CD4-positive, alpha-beta T cell (primary cell): ENCODE measurements at places on chromosomes 4 and X.

DNA sequence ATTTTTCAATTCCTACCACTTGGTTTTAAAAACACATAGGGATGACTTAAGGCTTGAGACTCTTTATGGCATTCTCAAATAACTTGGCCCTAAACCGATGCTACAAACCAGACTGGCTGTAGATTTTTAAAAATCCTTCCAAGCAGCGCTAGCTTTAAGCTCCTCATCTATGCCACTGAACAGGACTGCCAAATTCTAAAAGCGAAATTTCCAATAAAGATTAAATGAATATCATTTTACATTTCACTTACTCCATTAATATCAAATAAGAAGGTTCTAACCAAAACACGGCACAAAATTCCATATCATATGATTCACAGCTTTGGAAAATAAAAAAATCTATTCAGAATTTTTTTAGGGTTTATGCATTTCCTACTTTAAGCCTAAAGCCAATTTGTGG is 134.2 kb downstream of the FANCB start:
- DNase-seq = no peak
- peaks cover 2% of the 10 kb centered on the region for H3K27me3 ChIP-seq
- no peak overlapping the region for H3K4me3 ChIP-seq
- no peak overlapping the region for H3K27ac ChIP-seq
- H3K36me3 ChIP-seq = no peaks in the 10 kb centered on the region
- no peaks in the 10 kb centered on the region for H3K4me1 ChIP-seq

DNA sequence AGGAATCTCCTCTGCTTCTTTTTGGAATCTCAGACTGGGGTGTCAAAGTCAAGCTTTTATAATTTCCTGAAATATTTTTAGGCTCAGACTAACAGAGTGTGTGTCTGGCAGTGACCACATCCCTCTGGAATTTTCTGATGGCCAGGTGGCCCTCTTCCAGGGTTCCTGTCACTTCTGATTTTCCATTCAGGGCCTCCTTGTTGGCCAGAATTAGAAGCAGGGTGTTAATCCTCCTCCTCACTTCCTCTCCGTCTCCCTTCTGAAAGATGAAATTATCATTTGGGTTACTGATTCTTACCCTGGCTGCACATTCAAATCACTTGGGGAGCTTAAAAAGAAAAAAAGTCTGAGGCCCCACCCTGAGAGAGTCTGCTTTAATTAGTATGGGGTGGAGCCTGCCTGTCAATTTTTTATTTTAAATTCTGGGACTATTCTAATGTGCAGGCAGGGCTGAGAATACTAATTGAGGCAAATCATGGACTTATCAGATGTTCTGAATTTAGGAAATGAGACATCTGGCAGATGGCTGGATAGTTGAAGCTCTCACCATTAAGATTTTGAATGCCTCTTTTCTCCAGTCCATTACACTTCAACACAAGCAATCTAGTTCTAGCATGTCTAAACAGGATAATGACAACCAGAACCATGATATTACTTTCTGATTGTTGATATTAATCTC is 43.2 kb downstream of the HAND2 start:
- no peak for DNase-seq
- H3K27ac ChIP-seq = no peak overlapping the region
- no peak overlapping the region for H3K4me3 ChIP-seq
- no peaks in the 10 kb centered on the region for H3K4me1 ChIP-seq

GRCh38 chr4:133618963-133619362 is 469.9 kb downstream of the PCDH10 start:
- H3K27ac ChIP-seq = no peak overlapping the region
- H3K27me3 ChIP-seq = no peaks in the 10 kb centered on the region
- no peaks in the 10 kb centered on the region for H3K36me3 ChIP-seq
- no peak for DNase-seq
- H3K4me1 ChIP-seq = no peaks in the 10 kb centered on the region

GRCh38 chr4:11393551-11393950 is 35.1 kb downstream of the HS3ST1 start:
- no peak overlapping the region for H3K27ac ChIP-seq
- H3K36me3 ChIP-seq = no peaks in the 10 kb centered on the region
- no peak overlapping the region for H3K4me3 ChIP-seq

GRCh38 chrX:30301208-30301607 is 8.0 kb downstream of the NR0B1 start:
- H3K4me3 ChIP-seq = no peak overlapping the region
- DNase-seq = no peak
- H3K4me1 ChIP-seq = no peaks in the 10 kb centered on the region

GRCh38 chr4:165766976-165767375 is 106.1 kb upstream of the TLL1 start:
- no peaks in the 10 kb centered on the region for H3K27me3 ChIP-seq
- no peak overlapping the region for H3K27ac ChIP-seq
- no peaks in the 10 kb centered on the region for H3K36me3 ChIP-seq
- no peaks in the 10 kb centered on the region for H3K4me1 ChIP-seq

- no peaks in the 10 kb centered on the region for H3K4me1 ChIP-seq
- H3K27ac ChIP-seq = no peak overlapping the region
- H3K27me3 ChIP-seq = no peaks in the 10 kb centered on the region
- no peak overlapping the region for H3K4me3 ChIP-seq
Measured at GRCh38 chrX:81378560-81378959, 176.7 kb downstream of the SH3BGRL start.

DNA sequence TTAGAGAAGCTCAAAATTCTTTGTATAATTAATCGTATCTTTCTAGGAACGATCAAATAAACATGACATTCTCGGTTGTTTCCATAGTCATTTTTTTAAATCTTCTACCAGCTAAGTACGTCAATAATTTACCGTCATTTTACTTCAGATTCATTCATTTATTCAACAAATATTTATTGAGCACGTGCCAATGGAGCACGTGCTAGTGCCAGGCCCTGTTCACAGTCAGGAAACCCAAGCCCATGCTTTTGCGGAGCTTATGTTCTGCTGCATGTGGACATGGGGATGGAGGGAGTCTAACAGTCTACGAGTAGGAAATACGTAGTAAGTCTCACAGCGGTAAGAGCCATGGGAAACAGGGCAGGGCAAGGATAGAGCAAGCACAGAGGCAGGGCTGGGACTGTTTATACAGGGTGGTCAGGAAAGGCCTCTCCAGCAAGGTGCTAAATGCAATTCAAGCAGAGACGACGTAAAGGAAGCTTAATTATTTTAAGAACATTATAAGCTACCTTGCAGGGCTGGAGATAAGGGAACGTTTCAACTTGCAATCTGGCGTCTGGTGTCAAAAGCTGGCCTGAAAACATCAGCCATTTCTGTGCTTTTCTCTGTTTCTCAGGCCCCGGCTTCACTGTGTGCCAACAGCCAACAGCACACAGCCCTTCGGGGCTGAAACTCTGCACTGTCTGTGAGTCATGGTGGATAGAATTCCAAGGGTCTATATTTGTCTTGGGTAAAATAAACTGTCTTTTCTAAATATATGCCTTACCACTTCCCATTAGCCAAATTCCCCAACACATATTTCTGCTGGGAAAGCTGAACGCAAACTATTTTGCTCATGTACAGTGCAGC is 517.1 kb upstream of the ZFP42 start:
- H3K4me3 ChIP-seq = no peak overlapping the region
- no peak overlapping the region for H3K27ac ChIP-seq
- no peak for DNase-seq
- H3K4me1 ChIP-seq = no peaks in the 10 kb centered on the region
- no peaks in the 10 kb centered on the region for H3K27me3 ChIP-seq
- no peaks in the 10 kb centered on the region for H3K36me3 ChIP-seq

- no peaks in the 10 kb centered on the region for H3K36me3 ChIP-seq
- DNase-seq = no peak
- H3K4me3 ChIP-seq = no peak overlapping the region
- H3K27me3 ChIP-seq = no peaks in the 10 kb centered on the region
- no peaks in the 10 kb centered on the region for H3K4me1 ChIP-seq
- no peak overlapping the region for H3K27ac ChIP-seq
Measured at GRCh38 chr4:141849778-141850177, 213.4 kb downstream of the IL15 start.

DNA sequence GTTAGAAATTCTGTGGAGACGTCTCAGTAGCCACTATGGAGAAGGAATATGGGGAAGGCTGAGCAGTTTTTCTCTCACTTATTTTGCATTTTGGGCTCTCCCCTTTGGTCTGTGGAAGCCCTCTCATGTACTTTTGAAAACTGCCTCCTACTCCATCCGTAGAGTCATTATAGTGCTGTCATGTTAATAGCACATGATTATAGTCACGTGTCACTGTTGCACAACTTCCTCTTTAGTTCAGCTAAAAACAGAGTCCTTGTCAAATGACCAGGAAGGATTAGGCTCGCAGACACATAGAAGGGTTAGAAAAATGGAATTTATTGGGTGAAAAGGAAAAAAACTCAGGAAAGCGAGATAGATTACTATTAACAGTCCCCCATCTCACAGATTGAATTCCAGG is 258.2 kb upstream of the CXorf51A start:
- H3K27ac ChIP-seq = no peak overlapping the region
- DNase-seq = no peak
- no peaks in the 10 kb centered on the region for H3K4me1 ChIP-seq
- no peaks in the 10 kb centered on the region for H3K27me3 ChIP-seq

- H3K4me1 ChIP-seq = peaks cover 43% of the 10 kb centered on the region
- no peaks in the 10 kb centered on the region for H3K27me3 ChIP-seq
- no peaks in the 10 kb centered on the region for H3K36me3 ChIP-seq
- H3K4me3 ChIP-seq = no peak overlapping the region
Measured at GRCh38 chr4:6898763-6899162, 10.9 kb upstream of the TBC1D14 start.

- H3K27ac ChIP-seq = no peak overlapping the region
- H3K4me3 ChIP-seq = no peak overlapping the region
- DNase-seq = no peak
Measured at GRCh38 chrX:53558646-53559045, 124.5 kb upstream of the HSD17B10 start.

GRCh38 chr4:17066972-17067371 is 168.5 kb upstream of the LDB2 start:
- no peak for DNase-seq
- no peaks in the 10 kb centered on the region for H3K36me3 ChIP-seq
- H3K4me3 ChIP-seq = no peak overlapping the region
- no peaks in the 10 kb centered on the region for H3K4me1 ChIP-seq

- H3K27me3 ChIP-seq = no peaks in the 10 kb centered on the region
- no peaks in the 10 kb centered on the region for H3K36me3 ChIP-seq
- no peaks in the 10 kb centered on the region for H3K4me1 ChIP-seq
- no peak for DNase-seq
- H3K4me3 ChIP-seq = no peak overlapping the region
Measured at GRCh38 chrX:5646818-5647217, 581.8 kb downstream of the NLGN4X start.

GRCh38 chr4:38672074-38672396 is 8.0 kb downstream of the KLF3 start:
- H3K36me3 ChIP-seq = peaks cover 10% of the 10 kb centered on the region
- DNase-seq = no peak
- H3K27ac ChIP-seq = peak overlapping the region; percentile 41
- peaks cover 76% of the 10 kb centered on the region for H3K4me1 ChIP-seq
- no peak overlapping the region for H3K4me3 ChIP-seq
- no peaks in the 10 kb centered on the region for H3K27me3 ChIP-seq

- no peak overlapping the region for H3K4me3 ChIP-seq
- H3K27me3 ChIP-seq = no peaks in the 10 kb centered on the region
- no peaks in the 10 kb centered on the region for H3K4me1 ChIP-seq
- no peak overlapping the region for H3K27ac ChIP-seq
Measured at GRCh38 chrX:123277821-123278220, 93.7 kb downstream of the GRIA3 start.

GRCh38 chr4:186266729-186267456 is 904 bp downstream of the F11 start:
- DNase-seq = no peak
- H3K27me3 ChIP-seq = peaks cover 7% of the 10 kb centered on the region
- H3K27ac ChIP-seq = no peak overlapping the region
- H3K36me3 ChIP-seq = no peaks in the 10 kb centered on the region
- no peak overlapping the region for H3K4me3 ChIP-seq

DNA sequence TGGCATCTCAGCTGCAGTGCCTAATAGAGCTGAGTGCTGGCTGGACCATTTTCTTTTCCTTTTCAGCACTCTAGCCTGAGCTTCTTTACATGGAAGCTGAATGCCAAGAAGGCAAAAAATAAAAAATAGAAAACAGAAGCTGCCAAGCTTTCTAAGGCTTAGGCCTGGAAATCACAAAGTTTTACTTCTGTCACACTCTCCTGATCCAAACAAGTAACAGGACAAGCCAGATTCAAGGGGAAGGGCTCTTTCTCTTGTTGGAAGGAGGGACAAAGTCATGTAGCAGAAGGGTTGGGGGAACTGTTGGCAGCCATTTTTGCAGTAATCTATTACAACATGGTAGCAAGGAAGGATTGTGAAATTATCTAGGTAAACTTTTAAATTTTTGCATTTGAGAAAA is 131.8 kb downstream of the MSL3 start:
- H3K36me3 ChIP-seq = no peaks in the 10 kb centered on the region
- no peak for DNase-seq
- no peaks in the 10 kb centered on the region for H3K4me1 ChIP-seq
- no peak overlapping the region for H3K4me3 ChIP-seq

GRCh38 chr4:3784454-3785291 is 18.5 kb downstream of the ADRA2C start:
- H3K36me3 ChIP-seq = no peaks in the 10 kb centered on the region
- no peak overlapping the region for H3K4me3 ChIP-seq
- no peaks in the 10 kb centered on the region for H3K4me1 ChIP-seq
- H3K27me3 ChIP-seq = no peaks in the 10 kb centered on the region

- H3K36me3 ChIP-seq = no peaks in the 10 kb centered on the region
- no peaks in the 10 kb centered on the region for H3K27me3 ChIP-seq
- no peaks in the 10 kb centered on the region for H3K4me1 ChIP-seq
- DNase-seq = no peak
Measured at GRCh38 chr4:177519481-177520260, 77.4 kb upstream of the AGA start.

DNA sequence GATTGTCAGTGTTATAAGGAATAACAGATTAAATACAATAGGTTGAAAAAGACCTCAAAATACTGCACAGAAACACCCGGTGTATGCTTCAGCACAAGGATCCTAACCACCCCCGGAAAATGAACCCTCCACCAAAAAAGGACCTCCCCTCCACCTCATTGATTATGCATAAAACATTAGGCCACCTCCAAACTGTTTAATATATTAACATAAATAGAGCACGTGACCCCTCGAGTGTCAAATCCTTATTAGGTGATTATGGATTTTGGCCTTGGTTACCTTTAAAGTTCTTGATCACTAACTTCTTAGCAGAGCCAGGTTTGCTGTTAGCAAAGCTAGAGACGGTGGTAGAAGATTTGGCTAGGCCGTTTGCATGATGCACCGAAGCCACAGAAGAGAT is 958 bp downstream of the CUL4B start:
- peaks cover 13% of the 10 kb centered on the region for H3K4me1 ChIP-seq
- H3K27me3 ChIP-seq = no peaks in the 10 kb centered on the region
- no peak for DNase-seq
- H3K36me3 ChIP-seq = peaks cover 13% of the 10 kb centered on the region
- H3K27ac ChIP-seq = peak overlapping the region; percentile 97
